ENCODE measurements at places on chromosomes 13 and 19. TPM values are rescaled to one million over a fixed set of nuclear protein-coding genes. Genes with fewer than 3 reads are reported as not detected.

DNA sequence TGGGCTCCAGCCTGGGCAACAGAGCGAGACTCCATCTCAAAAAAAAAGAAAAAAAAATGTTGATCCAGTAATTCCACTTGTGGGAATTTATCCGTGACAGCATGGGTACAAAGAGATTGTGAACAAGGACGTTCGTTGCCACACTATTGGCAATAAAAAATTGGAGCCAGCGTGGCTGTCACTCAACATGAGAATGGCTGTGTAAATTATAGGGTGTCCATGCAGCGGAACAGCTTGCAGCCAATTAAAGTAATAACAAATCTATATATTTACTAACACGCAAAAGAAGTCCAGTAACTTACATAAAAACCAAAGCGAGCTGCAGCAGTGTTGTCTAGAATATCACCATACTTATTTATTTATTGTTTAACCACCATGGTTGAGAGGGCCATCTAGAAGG lies 19.3 kb downstream of the DPF1 start:
- no peak for DNase-seq

- DNase-seq: peak; percentile 85
Observed at GRCh38 chr19:10505583-10506229, 2.5 kb upstream of the KEAP1 start.

GRCh38 chr19:28130066-28130511 lies 1082.9 kb downstream of the UQCRFS1 start:
- no peak for DNase-seq

DNA sequence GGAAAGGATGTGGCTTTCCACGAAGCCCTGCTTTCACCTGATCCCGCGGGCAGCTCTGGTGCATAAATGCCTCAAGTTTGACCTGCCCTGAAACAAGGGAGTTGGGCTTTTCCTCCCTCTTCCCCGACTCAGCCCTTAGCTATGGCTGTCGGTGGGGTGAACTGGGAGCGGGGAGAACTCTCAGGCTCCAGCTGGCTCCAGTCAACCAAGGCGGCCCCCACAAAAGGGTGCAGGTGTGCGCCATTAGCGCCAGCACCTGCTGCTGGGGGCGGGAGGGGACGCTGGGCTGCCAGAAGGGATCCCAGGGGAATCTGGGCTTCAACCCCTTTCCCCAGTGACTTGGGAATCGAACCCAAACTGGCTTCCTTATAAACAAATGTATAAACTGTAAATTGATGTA lies 7.1 kb upstream of the DHRS12 start:
- no peak for DNase-seq

- no peak for DNase-seq
Observed at GRCh38 chr13:89372193-89372592, 1701.0 kb downstream of the SLITRK5 start.

DNA sequence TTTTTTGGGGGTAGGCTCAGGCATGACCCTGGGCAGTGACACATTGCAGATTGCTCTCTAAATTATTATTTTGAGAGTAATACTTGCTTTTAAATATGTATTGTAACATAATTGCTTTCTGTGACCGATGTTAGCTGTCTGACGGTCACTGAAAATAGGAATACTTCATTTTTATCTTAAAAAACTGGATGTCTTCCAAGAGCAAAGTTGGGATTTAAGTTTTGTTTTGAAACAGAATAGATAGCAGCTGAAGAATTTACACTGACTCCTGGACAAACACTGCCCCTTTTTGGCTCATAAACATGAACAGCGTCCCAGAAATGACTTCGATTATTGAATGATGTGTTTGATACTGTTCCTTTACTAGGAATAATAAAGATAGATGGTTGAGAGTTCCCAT lies 535.9 kb downstream of the GPC5 start:
- DNase-seq: no peak

DNA sequence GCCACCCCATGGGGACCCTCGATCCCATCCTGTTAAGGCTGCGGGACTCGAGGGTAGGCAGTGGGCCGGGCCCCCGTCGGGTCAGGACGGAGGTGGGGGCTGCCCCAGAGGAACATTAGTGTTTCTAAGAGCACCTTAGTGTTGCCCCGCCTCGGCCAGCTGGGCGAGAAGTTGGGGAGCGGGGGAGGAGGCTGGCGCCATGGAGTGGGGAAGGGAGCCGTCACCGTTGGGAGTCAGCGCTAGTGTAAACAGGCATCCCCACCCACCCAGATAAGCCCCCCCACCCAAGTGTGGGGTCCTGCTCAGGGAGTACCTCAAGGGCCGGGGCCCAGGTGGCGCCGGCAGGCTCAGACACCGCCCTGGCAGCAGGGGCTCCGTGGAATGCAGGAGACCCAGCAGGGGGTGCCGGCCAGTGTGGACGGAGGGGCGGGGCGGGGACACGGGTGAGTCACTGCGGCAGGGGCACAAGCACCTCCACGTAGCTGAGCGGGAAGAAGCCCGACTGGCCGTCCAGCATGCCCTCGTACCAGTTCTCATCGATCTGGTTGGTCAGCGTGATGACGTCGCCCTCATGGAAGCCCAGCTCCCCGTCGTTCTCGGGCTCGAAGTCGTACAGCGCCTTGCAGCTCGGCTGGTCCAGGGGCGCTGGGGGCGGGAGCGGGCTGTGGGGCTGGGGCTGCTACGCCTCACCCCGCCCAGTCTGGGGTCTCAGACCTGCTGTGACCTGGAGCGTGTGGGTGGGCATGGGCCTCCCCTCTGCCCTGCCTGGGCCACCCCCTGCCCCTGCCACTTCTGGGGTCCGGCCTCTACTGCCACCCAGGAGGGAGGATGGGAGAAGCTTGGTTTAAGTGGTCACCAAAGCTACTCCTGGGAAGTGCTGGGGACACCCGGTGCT lies 18.0 kb downstream of the MPND start:
- DNase-seq: no peak

DNA sequence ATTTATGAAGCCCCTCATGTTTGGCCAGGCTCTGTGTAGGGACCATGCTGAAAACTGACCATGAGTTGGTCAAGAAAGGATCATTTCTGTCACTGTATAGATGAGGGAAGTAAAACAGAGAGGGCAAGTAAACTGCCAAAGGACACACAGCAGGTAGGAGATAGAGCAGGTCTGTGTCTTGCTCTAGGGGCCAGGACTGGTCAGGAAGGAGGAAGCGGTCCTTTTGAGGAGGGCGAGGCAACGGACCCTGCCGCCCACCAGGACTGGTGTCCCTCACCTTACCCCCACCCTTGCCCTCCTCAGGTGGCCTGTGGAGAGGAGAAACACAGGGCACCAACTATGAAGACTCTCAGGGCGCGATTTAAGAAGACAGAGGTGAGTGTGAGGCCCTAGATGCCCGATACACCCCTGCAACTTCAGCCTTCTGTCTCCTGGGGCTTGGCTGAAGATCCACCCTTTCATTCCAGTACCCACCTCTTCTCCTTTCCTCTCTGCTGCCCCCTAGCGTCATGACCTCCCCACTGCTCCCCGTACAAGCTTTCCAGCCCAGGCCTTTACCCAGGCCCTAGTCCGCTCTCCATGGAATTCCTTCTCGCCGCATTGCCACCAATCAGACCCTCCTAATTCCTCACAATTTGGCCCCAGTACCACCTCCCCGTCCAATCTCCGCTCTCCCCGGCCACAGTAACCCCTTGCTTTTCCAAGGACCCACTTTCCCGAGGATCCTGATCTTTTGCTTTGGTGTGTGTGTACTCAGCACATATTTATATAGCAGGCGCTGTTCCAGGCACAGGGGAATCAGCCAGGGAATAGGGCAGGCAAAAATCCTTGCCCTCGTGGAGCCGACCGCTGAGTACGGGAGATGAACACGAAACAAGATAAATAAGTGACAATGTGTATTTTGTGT lies 3.9 kb downstream of the ANKRD24 start:
- DNase-seq: peak; percentile 83

- DNase-seq: no peak
Observed at GRCh38 chr13:73599232-73600128, 534.7 kb downstream of the KLF12 start.

GRCh38 chr13:47672245-47673008 lies 328.6 kb downstream of the SUCLA2 start:
- DNase-seq: no peak

- no peak for DNase-seq
Observed at GRCh38 chr13:29473166-29473565, 122.3 kb downstream of the SLC7A1 start.

GRCh38 chr19:18785179-18786124 lies 5.7 kb downstream of the COMP start:
- peak; percentile 57 for DNase-seq

GRCh38 chr19:5075597-5075996 lies 106.7 kb downstream of the KDM4B start:
- no peak for DNase-seq

- no peak for DNase-seq
Observed at GRCh38 chr13:45932676-45933075, 81.1 kb upstream of the SIAH3 start.

DNA sequence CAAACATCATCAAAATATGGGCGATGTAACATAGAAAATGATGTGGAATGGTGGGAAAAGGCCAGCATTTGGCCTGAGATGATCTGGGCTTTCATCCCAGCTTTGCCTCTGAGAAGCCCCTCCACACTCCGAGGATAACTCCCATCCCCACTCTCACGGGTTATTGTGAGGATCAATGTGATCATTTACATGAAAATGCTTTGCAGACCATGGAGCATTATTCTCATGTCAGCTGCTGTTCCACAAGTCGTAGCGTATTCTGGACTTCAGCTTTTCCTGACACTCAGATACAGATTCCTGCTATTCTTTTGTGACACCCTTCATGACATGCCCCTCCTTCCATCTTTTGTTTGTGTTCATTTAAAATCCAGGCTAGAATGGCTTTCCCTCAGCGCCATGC lies 86.5 kb downstream of the NUFIP1 start:
- no peak for DNase-seq

DNA sequence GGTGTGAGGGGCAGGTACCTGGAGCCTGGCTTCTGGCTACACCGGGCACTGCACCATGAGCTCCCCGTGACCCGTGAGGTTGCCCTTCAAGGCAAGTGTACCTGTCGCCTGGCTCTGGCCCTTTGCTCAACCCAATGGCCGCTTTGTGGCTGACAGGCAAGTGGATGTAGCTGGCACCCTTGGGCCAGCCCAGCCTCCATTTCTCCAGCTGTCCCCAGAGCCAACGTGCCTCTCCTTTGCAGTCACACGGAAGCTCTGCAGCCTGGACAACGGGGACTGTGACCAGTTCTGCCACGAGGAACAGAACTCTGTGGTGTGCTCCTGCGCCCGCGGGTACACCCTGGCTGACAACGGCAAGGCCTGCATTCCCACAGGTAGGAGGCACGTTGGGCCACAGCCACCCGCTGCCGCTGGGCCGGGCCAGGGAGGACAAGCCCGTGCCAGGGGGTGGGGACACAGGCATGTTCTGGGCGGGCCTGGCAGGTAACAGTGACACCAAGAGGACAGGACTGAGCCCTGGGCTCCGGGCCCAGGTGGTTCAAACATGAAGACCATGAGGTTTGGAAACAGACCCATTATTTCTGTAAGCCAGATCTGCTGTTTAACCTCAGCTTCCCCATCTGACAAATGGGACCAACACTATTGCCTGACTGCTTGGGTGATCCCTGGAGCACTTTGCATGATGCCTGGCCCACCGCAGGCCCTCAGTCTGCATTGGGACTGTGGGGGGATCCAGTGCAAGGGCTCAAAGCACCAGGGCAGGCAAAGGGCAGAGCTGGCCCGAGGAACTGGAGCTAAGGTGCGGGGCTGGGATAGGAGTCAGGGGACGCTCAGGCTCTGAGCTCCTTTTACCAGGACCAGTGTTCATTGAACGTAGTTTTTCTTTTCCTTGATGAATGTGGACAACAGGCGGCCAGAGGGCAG lies 17.5 kb upstream of the PROZ start:
- no peak for DNase-seq

GRCh38 chr19:42313840-42314755 lies 989 bp downstream of the TMEM145 start:
- DNase-seq: no peak

DNA sequence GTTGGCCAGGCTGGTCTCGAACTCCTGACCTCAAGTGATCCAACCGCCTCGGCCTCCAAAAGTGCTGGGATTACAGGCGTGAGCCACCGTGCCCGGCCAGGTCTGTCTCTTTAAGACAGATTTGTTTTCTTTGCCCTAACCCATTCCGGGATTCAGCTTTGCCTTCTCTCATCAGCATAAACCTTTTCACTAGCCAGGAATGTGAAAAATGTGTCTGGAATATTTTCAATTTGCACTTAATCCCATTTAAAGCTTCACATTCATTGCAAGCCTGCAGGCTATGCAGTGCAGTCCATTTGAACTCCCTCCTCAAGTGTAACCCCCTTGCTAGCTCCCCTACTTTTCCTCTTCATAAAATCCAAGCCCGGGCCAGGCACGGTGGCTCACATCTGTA lies 880 bp upstream of the TMEM160 start:
- DNase-seq: peak; percentile 14

DNA sequence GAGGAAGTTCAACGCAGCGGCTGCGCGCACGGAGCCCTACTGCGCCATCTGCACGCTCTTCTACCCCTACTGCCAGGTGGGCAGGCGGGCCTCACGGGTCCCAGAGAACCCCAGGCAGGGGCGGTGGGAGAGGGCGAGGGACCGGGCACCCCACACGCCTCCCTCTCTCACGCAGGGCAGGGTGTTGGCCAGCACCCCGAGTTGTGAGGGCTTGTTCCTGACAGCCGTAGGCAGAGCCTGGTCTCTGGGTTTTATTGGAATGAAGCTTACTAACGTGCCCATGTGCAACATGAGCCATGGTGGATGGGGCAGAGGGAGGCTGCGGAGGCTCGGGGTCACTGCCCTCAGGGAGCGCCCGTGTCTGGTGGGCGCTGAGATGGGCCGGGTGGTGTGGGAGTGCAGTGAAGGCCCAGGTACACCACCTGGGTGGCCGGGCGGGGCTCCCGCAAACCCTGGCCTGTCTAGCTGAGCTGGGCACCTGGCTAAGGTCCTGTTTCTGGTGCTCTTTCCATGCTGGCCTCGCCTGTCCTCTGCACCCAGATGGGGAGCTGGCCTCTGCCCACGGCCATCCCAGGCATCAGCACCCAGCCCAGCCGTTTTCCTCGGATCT lies 165.2 kb downstream of the KDM4B start:
- no peak for DNase-seq

GRCh38 chr13:46134961-46135522 lies 30.2 kb upstream of the CPB2 start:
- DNase-seq: no peak

DNA sequence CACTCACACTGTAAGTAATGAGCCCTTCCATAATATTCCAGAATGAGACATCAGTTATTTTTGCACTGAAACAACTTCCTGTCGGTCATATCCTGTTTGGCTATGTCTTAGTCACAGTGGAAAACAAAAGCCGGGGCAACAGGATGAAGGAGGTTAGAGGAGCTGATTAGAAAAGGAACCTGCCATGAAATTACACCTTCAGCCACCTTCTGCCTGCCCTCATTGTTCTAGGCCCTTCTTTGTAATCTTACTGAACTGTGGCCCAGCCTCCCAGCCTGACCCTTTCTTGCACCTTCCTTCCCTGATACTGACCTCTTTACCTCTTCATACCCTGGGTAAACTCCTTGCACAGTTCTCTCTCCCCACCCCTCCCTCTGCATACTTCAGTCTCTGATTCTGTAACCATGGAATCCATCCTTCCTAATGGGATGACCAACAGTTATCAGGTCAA lies 67.3 kb downstream of the DOCK9 start:
- DNase-seq: peak; percentile 98

The CLEC17A gene
- not detected for total RNA-seq

The POSTN gene
- total RNA-seq: 114 TPM

The SLC8A2 gene
- total RNA-seq: not detected

The CD33 gene
- total RNA-seq: not detected

The PLIN4 gene
- total RNA-seq: 1.1 TPM

The ZNF723 gene
- not detected for total RNA-seq

The ZFR2 gene
- total RNA-seq: 0.17 TPM

The ZNF763 gene
- 3.1 TPM for total RNA-seq

The THSD8 gene
- total RNA-seq: 0.23 TPM

The ZNF28 gene
- total RNA-seq: 29.6 TPM

All from dermis blood vessel endothelial cell (primary cell).